ENCODE measurements at places on chromosomes 16 and 17. TPM values are rescaled to one million over a fixed set of nuclear protein-coding genes. Genes with fewer than 3 reads are reported as not detected.
A peak's percentile ranks its signal among the peaks of the same experiment; 100 is the strongest.

Gene COL1A1
- 456 TPM for total RNA-seq

Gene KRT33A
- not detected for total RNA-seq

GRCh38 chr16:56647641-56648431 lies 3.9 kb upstream of the MT1B start:
- DNase-seq, result no peak

- DNase-seq, result peak; percentile 44
These were observed 70.6 kb downstream of the CYB5B start for GRCh38 chr16:69494991-69495392.

DNA sequence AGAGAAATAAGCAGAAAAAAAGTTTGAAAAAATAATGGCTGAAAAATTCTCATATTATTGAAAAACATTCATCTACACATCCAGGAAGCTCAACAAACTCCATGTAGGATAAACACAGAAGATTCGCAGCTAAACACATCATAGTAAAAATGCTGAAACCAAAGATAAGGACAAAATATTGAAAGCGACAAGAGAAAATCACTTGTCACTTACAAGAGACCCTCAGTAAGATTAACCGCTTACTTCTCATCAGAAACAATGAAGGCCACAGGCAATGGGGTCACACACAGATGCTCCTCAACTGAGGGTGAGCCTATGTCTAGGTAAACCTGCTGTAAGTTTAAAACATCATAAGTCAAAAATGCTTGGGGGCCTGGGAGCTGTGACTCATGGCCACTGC lies 38.1 kb upstream of the METRNL start:
- DNase-seq, result no peak
